ENCODE measurements at places on chromosomes 16 and 17.

- DNase-seq, result no peak
Measured at GRCh38 chr17:77928519-77929179, 29.9 kb upstream of the TNRC6C start.

DNA sequence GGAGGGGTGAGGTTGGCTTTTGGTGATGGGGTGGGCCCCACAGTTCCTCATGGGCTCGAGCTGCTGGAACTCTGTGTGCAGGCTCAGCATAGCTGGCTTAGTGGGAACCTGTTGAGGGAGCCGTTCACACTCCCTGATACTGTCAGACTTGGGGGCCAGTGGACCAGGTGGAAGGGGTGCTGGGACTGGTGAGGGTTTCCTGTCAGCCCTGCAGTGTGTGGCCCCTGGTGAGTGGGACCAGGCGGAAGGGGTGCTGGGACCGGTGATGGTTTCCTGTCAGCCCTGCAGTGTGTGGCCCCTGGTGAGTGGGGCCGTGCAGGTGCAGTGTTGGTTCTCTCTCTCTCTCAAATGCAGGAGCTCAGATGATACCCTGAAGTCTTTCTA is 45.1 kb upstream of the ZNF750 start:
- no peak for DNase-seq

DNA sequence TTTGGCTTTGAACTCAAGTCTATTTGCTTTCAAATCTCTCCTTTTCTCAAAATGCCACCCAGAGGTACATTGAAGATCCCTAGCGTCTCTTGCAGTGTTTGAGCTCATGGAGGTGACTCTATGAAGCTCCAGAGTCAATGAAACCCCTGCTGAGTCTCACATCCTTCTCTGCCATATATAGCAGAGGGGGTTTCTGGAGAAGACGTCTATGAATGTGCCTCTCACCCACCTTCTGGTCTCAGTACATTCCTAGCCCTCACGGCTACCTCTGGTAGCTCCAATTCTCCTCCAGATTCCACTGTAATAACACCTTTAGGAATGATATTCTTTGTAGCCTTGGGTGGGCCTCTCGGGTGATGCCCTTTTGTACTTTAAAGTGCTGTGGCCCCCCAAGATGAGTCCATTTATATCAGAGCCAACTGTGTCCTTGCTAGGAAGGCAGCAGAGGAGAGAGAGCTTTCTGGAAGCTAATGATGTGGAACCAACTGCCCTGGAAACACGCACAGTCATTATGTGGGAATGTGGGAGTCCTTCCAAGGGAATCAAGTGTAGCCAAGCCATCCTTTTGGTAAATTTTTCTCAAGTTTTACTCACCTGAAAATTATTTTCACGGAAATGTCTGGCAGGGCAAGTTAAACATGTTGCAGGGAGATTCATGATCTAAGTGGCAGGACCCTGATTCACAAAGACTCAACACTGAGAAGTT is 123.4 kb downstream of the ASIC2 start:
- DNase-seq, result no peak

DNA sequence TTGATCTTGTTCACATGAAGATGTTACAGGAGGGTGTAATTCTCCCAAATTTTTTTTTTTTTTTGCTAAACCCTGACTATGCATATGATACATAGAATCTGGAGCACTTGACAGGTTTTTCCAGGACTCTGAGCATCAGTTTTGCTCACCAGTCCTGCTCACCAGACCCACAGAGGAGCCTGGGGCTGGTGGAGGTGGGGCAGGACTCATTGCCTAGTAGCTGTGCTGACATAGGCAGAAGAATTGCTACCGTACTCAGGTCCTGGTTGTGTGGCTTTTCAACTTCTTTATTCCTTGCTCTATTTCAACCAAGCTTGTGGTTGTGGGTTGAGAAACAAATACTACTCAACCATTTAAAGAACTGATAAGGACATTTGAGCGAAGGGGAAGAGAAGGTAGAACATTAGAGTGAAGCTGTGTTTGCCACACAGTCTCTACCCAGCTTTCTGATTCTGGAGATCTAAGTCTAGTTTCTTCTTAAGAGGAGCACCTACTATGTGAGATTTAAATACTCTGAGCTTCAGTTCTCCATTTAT is 212.4 kb downstream of the UTP18 start:
- DNase-seq, result no peak

GRCh38 chr16:27639561-27640276 is 89.8 kb downstream of the KATNIP start:
- DNase-seq, result peak; percentile 95

DNA sequence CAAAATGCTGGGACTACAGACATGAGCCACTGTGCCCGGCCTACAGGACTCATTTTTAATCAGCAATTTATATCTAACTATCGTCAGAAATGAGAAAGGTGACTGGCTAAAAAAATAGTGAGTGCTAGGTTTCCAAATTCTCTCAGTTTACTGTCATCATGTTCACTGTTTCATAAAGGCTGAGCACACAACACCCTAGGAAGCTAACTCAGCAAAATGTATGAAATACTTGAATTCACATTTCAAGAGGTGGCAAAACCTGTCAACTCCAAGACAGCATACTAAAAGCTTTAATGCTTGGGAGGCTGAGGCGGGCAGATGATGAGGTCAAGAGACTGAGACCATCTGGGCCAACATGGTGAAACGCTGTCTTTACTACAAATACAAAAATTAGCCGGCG is 16.7 kb downstream of the WDR45B start:
- DNase-seq, result no peak

GRCh38 chr16:50742576-50743200 is 802 bp downstream of the CYLD start:
- no peak for DNase-seq

- no peak for DNase-seq
Measured at GRCh38 chr17:6045621-6046357, 24.4 kb upstream of the WSCD1 start.

GRCh38 chr17:74430706-74431567 is 951 bp upstream of the GPRC5C start:
- DNase-seq, result no peak

DNA sequence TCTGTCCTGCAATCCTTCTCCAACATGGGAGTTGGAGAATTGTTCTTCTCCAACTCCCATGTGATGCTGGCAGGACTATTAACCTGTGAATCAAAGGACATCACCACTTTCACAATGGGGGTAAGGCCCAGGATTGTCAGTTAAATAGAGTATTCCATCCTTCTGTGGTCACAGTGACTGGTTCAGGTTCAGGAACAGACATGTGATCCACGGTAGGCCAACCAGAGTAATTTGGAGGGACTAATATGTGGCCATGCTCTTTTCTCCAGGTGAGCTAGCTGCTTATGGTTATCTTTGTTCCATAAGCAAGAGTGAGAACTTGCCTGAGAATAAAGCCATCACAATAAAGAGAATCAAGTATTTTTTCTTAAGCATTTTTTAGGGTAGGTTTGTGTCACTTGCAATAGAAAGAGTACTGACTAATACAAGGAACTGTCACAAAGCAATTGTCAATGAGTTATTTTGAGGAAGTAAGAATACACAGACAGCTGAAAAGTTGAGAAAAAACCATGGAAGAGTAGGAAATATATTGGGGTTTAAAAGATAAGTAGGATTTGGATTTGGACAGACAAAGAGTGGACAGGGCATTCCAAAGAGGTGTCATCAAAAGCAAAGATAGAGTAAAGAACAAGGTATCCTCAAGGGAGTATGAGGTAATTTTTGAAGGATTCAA is 63.4 kb downstream of the BRIP1 start:
- no peak for DNase-seq

- DNase-seq, result no peak
Measured at GRCh38 chr17:60091109-60091508, 12.4 kb upstream of the HEATR6 start.

GRCh38 chr16:70687102-70687511 is 1.3 kb upstream of the MTSS2 start:
- DNase-seq, result no peak

DNA sequence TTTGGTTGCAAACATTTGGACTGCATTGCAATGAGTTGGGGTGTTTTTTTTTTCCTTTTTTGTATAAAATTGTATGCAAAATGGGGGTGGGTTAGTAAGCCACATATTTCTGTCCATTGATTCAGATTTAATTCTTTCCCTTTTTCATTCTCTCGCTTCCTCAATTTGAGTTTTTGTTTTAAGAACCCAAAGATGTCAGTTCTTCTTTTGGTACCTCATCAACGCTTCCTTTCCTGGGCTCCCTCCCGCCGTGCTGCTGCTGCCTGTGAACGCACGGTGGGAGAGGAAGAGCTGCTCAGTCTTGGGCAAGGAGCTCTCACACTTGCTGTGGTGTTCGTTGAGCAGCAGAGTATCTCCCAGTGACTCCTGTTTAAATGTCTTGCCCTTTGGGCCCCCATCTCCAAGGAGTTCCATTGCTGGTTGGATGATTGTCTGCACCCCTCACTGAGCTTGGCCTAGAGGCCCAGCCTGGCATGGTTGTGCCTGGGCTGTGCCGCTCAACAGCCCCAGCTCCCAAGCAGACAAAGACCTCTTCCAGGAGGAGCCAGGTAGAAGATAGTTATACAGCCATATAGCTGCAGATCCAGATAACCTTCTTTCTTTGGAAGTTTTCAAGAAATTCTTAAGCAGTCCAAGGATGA is 13.6 kb downstream of the UBFD1 start:
- no peak for DNase-seq

DNA sequence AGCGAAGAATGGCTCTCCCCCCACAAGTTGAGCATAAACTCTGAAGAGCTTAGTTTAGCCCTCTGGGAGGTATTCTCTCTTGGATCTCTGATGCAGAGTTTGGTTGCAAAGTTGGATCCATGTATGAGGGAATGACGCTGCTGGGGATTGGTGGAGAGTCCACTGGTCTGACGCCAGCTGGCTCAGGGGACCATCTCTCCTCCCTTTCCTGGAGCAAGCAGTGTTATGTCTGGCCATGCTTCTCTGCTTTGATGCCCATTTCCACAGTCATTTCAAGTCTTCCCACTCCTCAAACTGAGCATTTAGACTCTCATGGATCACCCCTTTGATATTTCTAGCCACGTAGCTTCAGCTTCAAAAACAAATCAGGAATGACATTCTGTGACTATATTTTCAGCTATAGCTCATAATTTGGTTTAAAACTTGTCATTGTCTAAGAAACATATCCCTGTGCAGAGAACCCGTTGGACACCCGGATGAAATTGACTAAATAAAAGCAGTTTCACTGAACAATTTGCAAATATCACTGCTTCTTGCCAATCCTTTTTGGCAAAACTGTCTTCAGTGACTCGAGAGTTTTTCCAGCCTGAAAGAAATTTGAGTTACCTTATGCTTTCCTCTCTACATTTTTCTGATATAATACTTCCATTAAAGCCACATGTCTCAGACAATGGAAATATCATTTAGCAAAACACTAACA is 193.4 kb upstream of the CDH11 start:
- no peak for DNase-seq
